ENCODE measurements at places on chromosomes 5 and 9.

DNA sequence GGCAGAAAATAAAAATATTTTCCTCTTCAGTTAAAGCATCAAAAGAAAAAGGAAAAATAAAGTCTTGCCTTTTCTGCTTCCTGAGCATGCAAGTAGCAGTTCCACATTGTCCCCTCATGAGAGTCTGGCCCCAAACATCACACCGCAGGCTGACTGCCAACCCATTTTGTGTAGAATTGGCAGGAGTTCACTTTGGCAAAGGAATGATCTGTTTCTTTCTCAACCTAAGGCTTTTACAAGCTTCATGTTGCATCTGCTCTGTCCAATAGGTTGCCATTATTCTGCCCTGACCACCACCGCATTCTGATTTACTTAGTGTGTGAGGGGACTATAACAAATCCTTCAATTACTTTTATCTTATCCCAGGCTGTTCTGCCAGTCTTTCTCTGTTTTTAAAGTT lies 249.5 kb downstream of the ISL1 start:
- DNase-seq, result no peak

- no peak for DNase-seq
Observed at GRCh38 chr5:32325062-32325461, 12.3 kb upstream of the MTMR12 start.

DNA sequence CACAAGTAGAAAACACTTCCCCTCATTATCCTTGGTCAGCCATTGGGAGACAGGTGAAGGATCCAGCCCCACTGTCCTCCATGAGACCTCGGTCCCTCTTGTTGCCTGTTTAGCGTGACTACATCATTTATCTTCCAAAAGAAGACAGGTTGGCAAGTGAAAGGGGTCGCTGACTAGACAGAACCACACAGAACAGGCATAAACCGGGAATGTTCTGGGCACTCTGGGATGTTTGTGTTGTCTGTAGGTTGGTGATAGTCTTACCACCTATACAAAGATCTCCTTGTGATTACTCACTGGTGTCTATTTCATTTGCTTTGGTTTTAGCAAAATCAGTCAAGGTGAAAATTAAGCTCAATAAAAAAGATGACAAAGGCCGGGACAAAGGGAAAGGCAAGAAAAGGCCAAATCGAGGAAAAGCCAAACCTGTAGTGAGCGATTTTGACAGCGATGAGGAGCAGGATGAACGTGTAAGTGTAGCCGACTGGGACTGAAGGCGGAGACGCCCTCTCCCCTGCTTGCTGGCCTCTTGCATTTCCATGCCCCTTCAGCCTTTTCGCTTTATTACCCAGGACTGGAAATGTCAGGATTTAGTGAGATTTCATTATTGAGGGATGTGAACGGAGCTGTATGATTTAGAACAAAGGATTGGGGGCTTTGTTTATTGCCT lies 175.9 kb downstream of the SMARCA2 start:
- DNase-seq, result no peak

GRCh38 chr9:129359916-129360536 lies 182.0 kb upstream of the IER5L start:
- DNase-seq, result no peak

- peak; percentile 24 for DNase-seq
Observed at GRCh38 chr5:18314192-18314778, 680.0 kb downstream of the TAF11L14 start.

GRCh38 chr9:5529683-5530221 lies 19.4 kb downstream of the PDCD1LG2 start:
- no peak for DNase-seq

GRCh38 chr5:133480366-133480765 lies 132.0 kb downstream of the FSTL4 start:
- DNase-seq, result no peak

GRCh38 chr9:119332522-119332921 lies 36.7 kb downstream of the BRINP1 start:
- no peak for DNase-seq

DNA sequence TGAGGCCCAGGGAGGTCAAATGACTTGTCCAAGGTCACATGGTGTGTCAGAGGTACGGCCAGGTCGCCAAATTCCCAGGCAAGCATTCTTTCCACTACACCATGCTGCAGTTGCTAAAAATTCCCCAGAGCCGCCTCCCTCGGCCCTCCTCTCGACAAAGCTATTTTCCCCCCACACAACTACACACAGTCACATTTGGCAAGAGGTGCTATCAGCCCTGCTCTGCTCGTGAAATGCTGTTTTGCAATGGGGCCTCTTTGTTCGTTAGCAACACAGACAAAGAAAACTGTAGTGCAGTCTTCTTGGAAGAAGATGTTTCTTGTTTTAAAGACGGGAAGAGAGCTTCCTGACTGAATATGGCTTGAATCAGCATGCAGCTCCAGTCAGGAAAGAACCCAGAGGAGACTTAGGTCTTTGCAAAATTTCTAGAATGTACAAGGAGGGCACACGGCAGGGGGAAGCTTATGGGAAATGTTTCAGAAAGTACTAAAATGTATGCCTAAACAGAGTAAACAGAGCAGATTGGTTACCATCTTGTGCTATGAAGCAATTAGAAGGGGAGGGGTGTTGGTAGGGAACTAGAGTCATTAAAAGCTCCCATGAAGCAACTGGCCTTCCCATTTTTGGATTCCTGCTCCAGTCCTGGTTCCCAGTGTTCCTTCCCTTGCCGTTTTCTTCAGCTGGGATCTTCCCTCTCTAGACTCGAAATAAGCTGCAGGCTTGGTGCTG lies 14.2 kb downstream of the SLIT3 start:
- DNase-seq, result no peak

DNA sequence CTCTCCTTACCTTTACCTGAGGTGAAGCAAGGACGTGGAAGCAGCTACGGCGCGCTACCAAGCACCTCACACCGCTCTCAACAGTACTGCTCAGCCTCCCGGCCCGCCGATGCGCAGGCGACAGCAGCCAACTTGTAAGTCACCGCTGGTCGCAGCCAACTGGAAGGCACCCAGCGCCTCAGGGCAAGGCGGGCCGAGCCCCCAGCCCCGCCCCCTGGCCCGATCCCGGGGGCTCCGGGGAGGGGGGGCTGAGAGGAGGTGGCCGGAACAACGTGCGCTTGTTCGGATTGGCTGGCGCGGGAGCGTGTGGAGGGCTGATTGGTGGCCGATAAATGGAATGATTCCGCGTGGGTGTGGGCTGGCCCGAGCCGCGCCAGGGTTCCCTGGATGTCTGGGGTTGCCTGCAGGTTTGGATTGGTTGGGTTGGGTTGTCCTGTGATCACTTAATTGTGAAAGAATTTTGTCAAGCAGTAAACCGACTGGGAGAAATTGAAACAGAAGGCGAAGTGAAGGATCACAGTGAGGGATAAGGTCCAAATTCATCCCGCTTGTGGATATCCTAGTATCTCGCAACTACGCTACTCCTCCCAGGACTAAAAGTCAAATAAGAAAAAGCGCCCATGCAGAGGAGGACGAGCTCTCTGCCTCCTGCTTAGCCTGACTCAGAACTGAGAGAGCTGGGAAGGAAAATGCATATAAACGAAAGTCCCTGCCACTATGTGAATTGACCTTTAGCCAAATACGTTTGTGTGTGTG lies at the start of gene STARD4:
Gene STARD4 (minus strand): TSS at position 161 of the 756 bp plus-strand sequence. CDS start 5,102 bp downstream, outside the sequence.
- peak; percentile 95 for DNase-seq

- no peak for DNase-seq
Observed at GRCh38 chr9:90441814-90442213, 200.8 kb downstream of the DIRAS2 start.

- peak; percentile 31 for DNase-seq
Observed at GRCh38 chr5:116754556-116754955, 179.9 kb upstream of the SEMA6A start.

GRCh38 chr5:6365977-6366590 lies 12.3 kb downstream of the MED10 start:
- no peak for DNase-seq

- DNase-seq, result no peak
Observed at GRCh38 chr5:111227226-111227782, 3.1 kb downstream of the CAMK4 start.

- DNase-seq, result no peak
Observed at GRCh38 chr9:124359855-124360678, 55.2 kb downstream of the PSMB7 start.
